ENCODE measurements at places on chromosomes 1 and 21.

DNA sequence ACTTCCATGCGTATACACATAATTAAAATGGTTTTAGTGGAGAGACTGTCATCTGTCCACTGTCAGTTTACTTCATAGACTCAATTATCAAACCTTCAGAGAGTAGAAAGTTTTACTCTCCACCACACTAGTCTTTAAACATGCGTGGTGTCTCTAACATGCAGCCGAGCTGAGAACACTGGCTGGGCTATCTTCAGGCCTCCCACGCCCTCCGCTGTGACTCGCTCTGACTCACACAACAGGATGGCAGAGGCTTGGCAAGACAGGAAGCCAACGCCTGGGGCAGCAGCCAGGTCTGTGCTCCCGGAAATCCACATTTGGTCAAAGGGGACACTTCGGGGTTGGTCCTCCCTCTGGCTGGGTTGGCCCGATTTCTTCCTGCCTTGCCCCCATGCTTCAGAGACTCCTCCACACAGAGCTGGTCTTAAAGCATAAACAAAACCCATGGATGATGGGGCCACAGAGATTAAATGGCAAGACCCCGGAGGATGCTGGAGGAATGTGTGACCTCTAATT lies 22.7 kb upstream of the IFNGR2 start:
- peak; percentile 11 for DNase-seq

GRCh38 chr1:94538243-94538827 lies 3.2 kb downstream of the F3 start:
- DNase-seq: no peak

DNA sequence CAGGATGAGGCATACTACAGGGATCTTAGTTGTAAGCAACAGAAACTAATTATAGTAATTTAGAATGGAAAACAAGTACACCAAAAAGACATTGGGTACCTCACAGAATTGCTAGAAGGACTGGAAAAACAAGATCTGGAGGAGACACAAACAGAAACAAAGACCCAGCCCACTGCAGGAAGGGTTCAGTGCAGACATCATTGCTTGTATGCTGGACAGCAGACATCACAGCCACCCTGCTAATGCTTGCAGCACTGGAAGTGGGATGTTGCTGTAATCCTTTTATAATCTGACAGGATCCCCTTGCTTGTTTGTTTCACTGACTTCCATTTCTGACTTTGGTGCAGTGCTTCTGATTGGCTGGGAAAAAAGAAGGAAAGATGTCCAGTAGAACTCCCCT lies 111.4 kb upstream of the ZNF678 start:
- DNase-seq: no peak

DNA sequence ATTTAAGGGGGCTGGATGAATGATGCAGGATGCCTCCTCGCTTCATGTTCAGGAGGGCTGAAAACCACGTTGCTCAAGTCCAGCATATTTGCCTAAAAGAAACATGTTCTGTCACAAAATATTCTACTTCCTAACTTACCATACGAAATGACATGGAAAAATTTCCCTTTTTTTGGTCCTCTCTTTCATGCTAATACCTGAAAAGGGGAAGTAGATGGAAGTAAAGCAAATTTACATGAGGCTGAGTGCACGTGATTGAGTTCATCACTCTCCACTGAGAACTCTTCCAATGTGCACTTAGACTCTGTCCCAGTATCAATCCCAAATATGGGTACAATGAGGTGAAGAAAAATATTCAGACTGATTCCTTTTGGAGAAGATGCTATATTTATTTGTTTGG lies 23.0 kb downstream of the XCL2 start:
- no peak for DNase-seq

GRCh38 chr1:109589679-109590078 lies 29.7 kb downstream of the GNAT2 start:
- DNase-seq: no peak

DNA sequence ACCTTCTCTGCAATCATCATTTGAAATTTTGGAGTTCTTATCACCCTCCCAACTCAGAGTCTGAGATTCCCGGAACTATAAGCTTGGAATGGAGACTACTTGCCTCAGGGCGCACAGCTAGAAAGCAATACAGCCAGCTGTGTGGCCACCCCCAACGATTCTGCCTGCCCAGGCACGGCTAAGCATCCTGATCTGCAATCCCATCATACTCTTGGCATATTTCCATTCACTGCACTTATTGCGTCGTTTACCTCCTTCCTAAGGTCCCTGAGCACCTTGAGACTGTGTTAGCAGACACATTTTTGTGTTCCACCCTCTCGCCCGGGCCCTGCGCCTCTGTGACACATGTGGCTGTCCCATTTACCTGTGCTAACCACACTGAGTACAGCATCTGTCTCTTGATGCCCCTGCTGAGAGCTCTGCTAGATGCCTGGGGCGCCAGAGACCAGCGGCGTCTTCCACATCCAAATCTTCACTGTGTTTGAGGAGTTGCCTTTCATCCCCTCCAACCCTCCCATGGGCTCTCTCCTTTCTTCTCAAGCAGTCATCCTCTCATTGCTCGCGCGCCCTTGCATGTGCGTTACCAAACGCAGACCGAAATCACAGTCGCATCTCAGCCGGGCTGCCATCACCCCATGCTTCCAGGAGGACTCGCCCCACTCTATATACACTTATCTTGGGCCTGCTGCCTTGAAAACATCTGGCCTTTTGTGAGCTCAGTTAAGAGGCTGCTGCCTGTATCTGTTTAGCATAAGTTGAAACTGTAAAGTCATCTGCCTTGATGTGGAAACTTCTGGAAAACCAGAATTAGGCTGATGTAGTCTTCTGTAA lies 3.5 kb upstream of the CLDN19 start:
- DNase-seq: no peak

DNA sequence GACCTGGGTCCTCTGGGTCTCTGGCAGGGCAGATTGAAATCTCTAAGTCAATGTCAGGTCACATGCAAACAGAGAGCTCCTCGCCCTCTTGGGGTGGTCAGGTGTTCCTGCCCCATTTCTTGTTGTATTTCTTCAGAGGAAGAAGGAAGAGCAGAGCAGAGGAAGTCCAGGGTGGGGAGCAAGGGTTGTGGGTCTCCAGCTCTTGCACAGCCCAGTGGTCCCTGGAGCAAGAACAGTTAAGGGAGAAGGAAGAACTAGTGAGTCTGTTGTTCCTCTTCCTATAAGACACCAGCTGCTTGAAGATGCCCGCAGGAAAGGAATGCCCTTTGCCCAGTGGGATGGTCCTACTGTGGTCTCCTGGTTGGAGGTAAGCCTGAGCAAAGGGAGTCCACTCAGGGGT lies 26.3 kb downstream of the MYOG start:
- no peak for DNase-seq

- DNase-seq: no peak
Measured at GRCh38 chr1:37174876-37175275, 140.6 kb upstream of the GRIK3 start.

DNA sequence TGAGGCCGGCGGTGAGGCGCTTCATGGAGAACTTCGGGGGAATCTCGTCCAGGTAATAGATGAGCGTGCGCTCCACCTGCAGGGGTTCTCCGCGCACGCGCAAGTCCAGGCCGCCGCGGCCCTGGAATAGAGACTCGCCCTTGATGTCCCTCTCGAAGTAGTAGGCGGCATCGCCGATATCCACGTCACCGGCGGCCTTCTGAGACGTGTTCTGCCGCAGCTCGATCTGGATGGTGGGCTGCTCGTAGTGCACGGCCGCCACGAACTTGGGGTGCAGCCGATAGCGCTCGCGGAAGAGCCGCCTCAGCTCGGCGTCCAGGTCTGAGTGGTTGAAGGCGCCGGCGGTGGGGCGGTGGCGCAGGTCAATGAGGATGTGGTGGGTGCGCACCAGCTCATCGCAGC lies 726 bp downstream of the TACSTD2 start:
- DNase-seq: no peak

DNA sequence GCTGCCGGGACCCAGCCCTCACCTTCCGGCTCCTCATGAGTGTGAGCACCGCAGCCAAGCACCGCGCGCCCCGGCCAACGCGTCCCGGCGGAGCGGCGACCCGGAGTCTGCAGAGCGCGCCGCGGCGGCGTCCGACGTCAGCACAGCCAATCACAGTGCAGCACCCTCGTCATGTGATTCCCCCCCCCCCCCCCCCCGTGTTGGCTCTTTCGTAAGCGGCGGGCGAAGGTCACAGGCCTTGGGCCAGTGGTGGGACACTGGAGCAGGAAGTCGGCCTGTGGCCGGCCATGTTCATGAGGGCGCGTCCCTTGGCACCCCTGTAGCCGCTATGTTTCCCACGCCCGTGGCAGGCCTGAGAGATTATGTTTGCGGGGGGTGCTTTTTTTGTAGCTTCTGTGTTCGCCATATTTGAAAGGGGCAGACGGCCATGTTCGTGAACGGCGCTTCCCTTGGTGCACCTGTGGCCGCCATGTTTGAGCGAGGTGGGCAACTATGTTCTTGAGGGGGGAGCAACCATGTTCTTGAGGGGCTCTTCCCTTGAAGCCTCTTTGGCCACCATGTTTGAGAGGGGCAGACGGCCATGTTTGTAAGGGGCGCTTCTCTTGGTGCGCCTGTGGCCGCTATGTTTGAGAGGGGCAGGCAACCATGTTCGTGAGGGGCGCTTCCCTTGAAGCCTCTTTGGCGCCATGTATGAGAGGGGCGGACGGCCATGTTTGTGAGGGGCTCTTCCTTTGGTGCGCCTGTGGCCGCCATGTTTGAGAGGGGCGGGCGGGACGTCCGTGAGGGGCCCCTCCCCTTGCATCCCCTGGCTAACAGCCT lies at the start of gene C1orf174:
Gene C1orf174, minus strand, starts transcription at position 123 of the 819 bp plus-strand sequence. Its CDS starts 86 bp downstream, at position 37.
- DNase-seq: peak; percentile 98

GRCh38 chr1:227944090-227944930 lies 3.4 kb downstream of the WNT9A start:
- no peak for DNase-seq

GRCh38 chr1:201184307-201185122 lies 6.1 kb upstream of the IGFN1 start:
- DNase-seq: no peak

- DNase-seq: no peak
Measured at GRCh38 chr1:236045771-236046170, 19.1 kb downstream of the NID1 start.

GRCh38 chr1:205371871-205372660 lies 15.3 kb upstream of the KLHDC8A start:
- DNase-seq: no peak

GRCh38 chr1:84377480-84378095 lies 20.7 kb upstream of the DNASE2B start:
- no peak for DNase-seq
